Liver (tissue), 10 donors: ENCODE measurements at places on chromosomes 7 and 10.

DNA sequence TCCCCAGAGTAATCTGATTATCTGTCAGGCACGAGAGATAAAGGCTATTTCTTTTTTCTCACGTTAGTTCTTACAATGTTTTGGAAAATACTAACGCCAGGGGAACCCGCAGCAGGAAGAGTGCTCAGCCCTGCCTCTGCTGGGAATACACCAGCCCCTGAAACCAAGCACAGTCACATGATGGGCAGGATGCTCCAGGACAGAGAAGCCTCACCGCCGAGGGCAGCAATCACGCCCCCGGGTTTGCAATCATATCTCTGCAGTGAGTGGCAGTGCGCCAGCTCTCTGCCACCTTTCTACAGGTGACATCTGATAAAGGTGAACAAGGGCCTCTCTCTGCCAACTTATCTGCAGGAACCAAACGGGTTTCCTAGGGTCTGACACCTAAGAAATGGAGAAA is 39.8 kb downstream of the BRI3 start:
- DNase-seq, result no peak
- H3K27ac ChIP-seq, result no peak overlapping the region
- H3K36me3 ChIP-seq, result no peaks in the 10 kb centered on the region
- no peaks in the 10 kb centered on the region for H3K4me1 ChIP-seq
- H3K4me3 ChIP-seq, result no peak overlapping the region

GRCh38 chr7:148882192-148882591 is 1.9 kb downstream of the EZH2 start:
- H3K4me3 ChIP-seq, result no peak overlapping the region
- DNase-seq, result no peak
- H3K27ac ChIP-seq, result no peak overlapping the region
- H3K27me3 ChIP-seq, result no peaks in the 10 kb centered on the region
- no peaks in the 10 kb centered on the region for H3K36me3 ChIP-seq
- H3K4me1 ChIP-seq, result peaks cover 4% of the 10 kb centered on the region

DNA sequence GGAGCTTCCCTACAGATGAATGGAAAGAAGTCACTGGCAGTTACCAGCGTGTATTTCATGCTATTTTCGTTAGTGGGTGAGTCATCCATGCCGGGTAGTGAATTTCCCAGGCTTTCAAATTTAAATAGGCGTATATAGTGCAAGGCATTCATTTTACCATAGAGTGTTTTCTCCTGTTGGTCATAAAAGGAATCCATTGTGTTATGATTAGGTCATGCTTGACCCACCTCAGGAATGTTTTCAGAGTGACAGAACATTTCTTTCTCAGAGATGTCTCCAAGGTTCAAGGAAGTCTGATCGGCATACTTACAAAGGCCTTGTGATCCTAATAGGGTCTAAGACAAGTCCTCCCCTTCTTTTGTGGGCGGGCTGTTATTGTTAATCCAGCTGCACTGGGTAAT is 110.7 kb downstream of the AKR1D1 start:
- no peaks in the 10 kb centered on the region for H3K4me1 ChIP-seq
- no peak overlapping the region for H3K27ac ChIP-seq

GRCh38 chr10:26479766-26480492 is 41.8 kb downstream of the APBB1IP start:
- no peak for DNase-seq
- no peak overlapping the region for H3K4me3 ChIP-seq
- H3K27me3 ChIP-seq, result no peaks in the 10 kb centered on the region
- no peaks in the 10 kb centered on the region for H3K36me3 ChIP-seq

- peak; percentile 52 for DNase-seq
- peak overlapping the region; percentile 85 for H3K4me3 ChIP-seq
Observed at GRCh38 chr7:50792342-50793119, 9.8 kb upstream of the GRB10 start.
